Mesothelial cell of epicardium (in vitro differentiated cells): ENCODE measurements at places on chromosomes 7 and 10.

DNA sequence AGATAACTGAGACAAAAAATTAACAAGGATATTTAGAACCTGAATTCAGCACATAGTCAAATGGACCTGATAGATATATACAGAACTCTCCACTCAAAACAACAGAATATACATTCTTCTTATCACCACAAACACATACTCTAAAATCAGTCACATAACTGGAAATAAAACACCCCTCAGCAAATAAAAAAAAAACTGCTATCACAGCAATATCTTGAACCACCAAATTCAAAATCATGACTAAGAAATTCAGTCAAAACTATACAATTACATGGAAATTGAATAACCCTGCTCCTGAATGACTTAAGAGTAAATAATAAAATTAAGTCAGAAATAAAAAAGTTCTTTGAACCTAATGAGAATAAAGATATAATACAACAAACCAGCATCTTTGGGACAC is 30.0 kb upstream of the ZNF722 start:
- no peak for DNase-seq

- no peak for DNase-seq
Observed at GRCh38 chr7:143217806-143218205, 4.0 kb upstream of the TAS2R40 start.

GRCh38 chr7:75621124-75621523 is 117.6 kb downstream of the HIP1 start:
- no peak for DNase-seq

DNA sequence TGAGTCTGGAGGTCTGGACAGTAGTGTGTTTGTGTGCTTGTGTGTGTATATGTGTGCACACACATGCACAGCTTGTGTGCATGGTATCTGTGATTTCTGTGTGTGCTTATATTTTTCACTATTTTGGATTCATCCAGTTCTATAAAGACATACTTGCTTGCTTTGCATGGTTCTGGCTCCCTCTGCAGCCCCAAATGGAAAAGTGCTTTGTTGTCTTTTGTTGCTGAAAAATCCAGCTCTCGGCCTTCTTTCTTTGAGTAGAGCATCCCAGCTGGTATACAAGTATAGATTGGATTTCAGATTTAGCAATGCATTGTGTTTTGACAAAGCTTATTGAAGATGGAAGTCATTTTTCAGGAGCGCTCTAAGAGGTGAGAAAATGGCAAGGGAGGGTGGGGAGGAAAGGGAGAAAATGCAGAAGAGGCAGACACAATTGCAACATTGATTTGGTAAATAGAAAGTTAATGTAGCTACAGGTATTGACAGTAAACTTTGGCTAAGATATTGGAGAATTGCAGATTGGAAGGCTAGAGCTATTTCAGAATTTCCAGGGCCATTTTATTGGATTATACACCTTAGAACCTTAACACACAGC is 333.9 kb downstream of the AUTS2 start:
- DNase-seq = no peak

GRCh38 chr10:110881247-110881646 is 9.5 kb downstream of the PDCD4 start:
- no peak for DNase-seq

GRCh38 chr7:108430664-108431063 is 25.6 kb downstream of the NRCAM start:
- DNase-seq = no peak
